ENCODE measurements at places on chromosomes 1 and 21. TPM values are rescaled to one million over a fixed set of nuclear protein-coding genes. Genes with fewer than 3 reads are reported as not detected.

CD5L gene
- total RNA-seq: not detected

NR5A2 gene
- not detected for total RNA-seq

CYYR1 gene
- total RNA-seq: not detected

KAZN gene
- total RNA-seq: 10.3 TPM

All from subcutaneous preadipocyte (primary cell).